ENCODE measurements at places on chromosomes 1 and 21.

DNA sequence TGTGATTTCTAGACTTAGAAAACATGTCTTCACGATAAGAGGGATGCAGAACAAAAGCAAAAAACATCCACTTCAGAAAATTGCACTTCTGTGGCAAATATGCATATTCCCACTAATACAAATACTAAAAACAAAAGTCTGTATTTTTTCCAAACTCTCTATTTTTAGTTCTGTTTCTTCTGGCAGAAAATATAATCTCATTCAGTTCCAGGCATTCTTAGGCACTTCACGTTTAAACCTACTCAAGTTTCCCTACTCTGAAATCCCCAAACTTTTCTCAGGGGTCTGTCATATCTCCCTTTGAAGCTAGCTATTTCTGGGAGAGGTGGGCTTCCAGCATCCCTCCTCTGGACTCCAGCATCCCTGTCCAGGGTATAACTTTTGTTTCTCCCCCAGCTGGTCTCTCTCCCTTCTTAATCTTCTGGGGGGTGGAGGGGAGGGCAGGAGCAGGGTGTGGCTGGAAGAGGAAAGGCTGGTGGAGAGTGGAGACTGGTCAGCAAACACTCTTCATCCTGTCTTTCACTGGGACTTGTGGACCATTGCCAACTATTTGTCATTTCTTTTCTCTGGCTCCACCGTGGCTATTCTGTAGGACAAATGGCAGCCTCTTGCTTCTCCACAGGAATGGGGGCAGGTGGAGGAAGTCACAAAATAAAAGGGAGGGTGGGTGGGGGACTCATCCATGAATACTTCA is 19.6 kb upstream of the NCF2 start:
- H3K4me1 ChIP-seq: peaks cover 37% of the 10 kb centered on the region
- peak overlapping the region; percentile 95 for H3K27ac ChIP-seq
- peak; percentile 60 for DNase-seq
- H3K27me3 ChIP-seq: no peaks in the 10 kb centered on the region
- no peak overlapping the region for H3K4me3 ChIP-seq

- H3K27ac ChIP-seq: peak overlapping the region; percentile 43
- H3K36me3 ChIP-seq: no peaks in the 10 kb centered on the region
- H3K4me3 ChIP-seq: no peak overlapping the region
Measured at GRCh38 chr1:106768077-106768476, 288.4 kb upstream of the PRMT6 start.

- peak within 1 kb of the TSS; percentile 56 for H3K4me3 ChIP-seq
- no peaks in the 10 kb centered on the region for H3K36me3 ChIP-seq
- peak; percentile 87 for DNase-seq
- peak within 1 kb of the TSS; percentile 81 for H3K27ac ChIP-seq
- H3K4me1 ChIP-seq: peaks cover 16% of the 10 kb centered on the region
Measured at GRCh38 chr1:159076438-159077119, at the start of gene AIM2. AIM2 (minus strand) TSS chr1:159076766; CDS start chr1:159073499, 3,267 bp downstream.

- H3K36me3 ChIP-seq: no peaks in the 10 kb centered on the region
- H3K4me3 ChIP-seq: no peak overlapping the region
- no peak for DNase-seq
- H3K4me1 ChIP-seq: no peaks in the 10 kb centered on the region
- H3K27ac ChIP-seq: no peak overlapping the region
Measured at GRCh38 chr1:57204091-57204490, 219.8 kb downstream of the DAB1 start.

- H3K4me3 ChIP-seq: no peak overlapping the region
- H3K27ac ChIP-seq: no peak overlapping the region
- no peak for DNase-seq
- peaks cover 10% of the 10 kb centered on the region for H3K4me1 ChIP-seq
- no peaks in the 10 kb centered on the region for H3K27me3 ChIP-seq
Measured at GRCh38 chr1:162145966-162146696, 76.6 kb downstream of the NOS1AP start.

DNA sequence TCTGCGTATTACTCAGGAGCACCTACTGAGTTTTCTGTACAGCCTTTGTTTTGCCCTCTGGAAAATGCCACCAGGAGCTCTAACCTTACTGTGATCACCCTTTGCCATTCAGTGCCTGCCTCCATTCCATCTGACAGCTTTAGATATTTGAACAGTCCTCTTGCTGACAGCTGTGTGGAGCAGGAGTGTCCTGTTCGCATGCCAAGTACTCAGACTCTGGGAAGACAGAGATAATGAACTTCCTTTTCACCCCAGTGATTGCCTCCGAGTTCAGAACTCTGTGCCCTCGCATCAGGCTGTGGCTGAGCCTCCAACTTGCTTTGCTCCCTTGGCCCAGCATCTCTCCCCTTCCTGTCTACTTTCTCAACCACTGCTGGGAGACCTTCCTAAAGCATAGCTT is 74.0 kb downstream of the CACNA1E start:
- no peaks in the 10 kb centered on the region for H3K4me1 ChIP-seq
- no peak overlapping the region for H3K4me3 ChIP-seq
- DNase-seq: no peak
- H3K27me3 ChIP-seq: no peaks in the 10 kb centered on the region
- no peak overlapping the region for H3K27ac ChIP-seq

DNA sequence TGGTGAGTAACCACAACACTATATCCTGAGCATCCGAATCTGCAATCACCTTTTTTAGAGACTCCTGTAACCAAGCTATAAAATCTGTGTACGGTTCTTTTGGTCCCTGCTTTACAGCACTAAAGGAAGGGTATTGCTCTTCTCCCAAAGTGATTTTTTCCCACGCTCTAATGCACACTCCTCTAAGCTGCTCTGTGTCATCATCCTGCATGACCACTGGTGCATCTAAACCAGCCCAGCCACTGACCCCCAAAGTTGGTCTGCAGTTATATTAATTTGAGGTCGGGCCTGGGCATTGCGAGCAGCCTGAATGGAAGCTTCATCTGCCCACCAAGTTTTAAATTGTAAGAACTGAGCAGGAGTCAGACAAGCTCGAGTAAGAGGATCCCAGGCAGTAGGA is 480.0 kb downstream of the PTPRU start:
- H3K36me3 ChIP-seq: no peaks in the 10 kb centered on the region
- no peaks in the 10 kb centered on the region for H3K27me3 ChIP-seq
- no peak overlapping the region for H3K27ac ChIP-seq
- no peak for DNase-seq
- H3K4me3 ChIP-seq: no peak overlapping the region

DNA sequence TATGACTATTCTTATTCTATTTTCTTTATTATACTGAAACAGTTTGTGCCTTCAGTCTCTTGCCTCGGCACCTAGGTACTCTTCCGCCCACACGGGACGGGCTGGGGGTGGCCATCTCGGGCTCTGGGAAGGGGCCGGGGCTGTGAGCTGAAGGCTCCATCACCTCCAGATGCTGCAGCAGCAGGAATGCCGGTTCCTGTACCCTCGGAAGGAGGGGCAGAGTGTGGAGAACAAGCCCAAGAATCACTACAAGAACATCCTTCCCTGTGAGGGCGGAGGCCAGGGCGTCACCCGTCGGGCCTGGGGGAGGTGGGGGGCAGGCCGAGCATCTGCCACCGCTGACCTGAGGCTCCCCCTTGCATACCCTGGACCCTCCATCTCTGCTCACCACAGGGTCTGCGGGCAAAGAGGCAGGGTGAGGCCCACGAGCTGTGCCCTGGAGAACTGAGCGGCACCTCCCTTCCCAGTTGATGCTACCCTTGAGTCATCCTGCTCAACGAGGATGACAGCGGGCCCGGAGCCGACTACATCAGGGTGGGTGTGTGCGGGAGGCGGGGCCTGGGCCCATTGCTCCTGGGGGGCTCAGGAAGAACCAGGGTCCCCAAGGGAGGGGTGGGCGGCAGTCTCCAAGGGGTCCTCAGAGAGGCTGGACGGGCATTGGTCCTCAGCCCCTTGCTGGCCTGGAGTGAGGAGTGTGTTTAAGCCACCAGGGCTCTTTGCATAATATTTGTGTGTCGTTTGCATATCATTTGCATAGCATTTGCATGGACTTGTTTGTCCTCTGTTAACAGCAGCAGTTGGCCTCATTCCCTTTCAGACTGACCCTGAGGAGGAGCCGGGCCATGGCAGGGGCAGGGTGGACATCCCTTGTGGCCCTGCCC is 7.5 kb downstream of the RNF223 start:
- peak; percentile 50 for DNase-seq
- H3K36me3 ChIP-seq: no peaks in the 10 kb centered on the region
- no peaks in the 10 kb centered on the region for H3K4me1 ChIP-seq
- H3K27ac ChIP-seq: no peak overlapping the region
- peaks cover under 1% of the 10 kb centered on the region for H3K27me3 ChIP-seq

GRCh38 chr21:24197923-24198322 is 1409.4 kb downstream of the MRPL39 start:
- DNase-seq: no peak
- H3K27me3 ChIP-seq: no peaks in the 10 kb centered on the region
- H3K4me1 ChIP-seq: no peaks in the 10 kb centered on the region
- no peak overlapping the region for H3K4me3 ChIP-seq

DNA sequence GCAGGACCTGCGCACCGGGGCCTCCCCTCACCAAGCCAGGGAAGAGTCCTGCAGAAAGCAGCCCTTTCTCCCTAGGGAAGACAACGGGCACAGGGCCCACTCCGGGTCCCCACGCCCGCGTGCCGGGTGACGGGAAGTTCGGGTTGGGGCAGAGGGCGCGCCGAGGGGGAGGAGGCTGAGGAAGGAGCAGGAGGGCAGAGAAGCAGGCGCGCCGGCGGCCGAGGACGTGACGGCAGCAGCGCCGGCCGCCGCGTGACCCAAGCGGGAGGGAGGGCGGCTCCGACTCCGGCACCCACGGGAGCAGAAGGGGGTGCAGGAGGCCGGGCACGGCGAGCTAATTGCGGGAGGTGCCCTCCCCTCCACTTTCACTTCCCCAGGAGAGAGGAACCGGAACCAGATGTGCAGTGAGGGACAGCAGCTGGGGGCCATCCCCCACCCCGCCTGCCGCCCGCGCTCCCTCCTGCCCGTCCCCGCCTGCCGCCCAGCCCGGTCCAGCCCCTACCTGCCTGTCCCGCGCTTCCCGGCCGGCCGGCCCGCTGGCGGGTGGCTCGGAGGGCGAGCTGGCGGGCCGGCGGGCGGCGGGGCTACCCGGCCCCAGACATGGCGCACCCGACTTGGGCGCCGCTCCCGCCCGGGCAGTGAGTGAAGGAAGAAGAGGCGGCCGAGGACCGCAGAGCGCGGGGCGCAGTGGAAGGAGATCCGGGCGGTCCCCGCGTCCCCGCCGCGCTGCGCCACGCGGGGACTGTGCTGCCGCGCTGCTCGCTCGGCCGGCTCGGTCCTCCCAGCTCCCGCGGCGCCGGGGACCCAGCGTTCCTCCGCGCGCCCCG is 510 bp downstream of the DENND4B start:
- H3K36me3 ChIP-seq: peaks cover 11% of the 10 kb centered on the region
- DNase-seq: peak; percentile 87
- no peaks in the 10 kb centered on the region for H3K27me3 ChIP-seq
- H3K4me3 ChIP-seq: peak overlapping the region; percentile 90

GRCh38 chr21:34526618-34527290 is 14.7 kb upstream of the KCNE1 start:
- H3K4me1 ChIP-seq: peaks cover 33% of the 10 kb centered on the region
- no peaks in the 10 kb centered on the region for H3K27me3 ChIP-seq
- H3K27ac ChIP-seq: peak overlapping the region; percentile 94
- H3K36me3 ChIP-seq: 0 out of 2 replicates have a peak, but pooled peaks cover 3% of the 10 kb centered on the region
- H3K4me3 ChIP-seq: peak overlapping the region; percentile 83

DNA sequence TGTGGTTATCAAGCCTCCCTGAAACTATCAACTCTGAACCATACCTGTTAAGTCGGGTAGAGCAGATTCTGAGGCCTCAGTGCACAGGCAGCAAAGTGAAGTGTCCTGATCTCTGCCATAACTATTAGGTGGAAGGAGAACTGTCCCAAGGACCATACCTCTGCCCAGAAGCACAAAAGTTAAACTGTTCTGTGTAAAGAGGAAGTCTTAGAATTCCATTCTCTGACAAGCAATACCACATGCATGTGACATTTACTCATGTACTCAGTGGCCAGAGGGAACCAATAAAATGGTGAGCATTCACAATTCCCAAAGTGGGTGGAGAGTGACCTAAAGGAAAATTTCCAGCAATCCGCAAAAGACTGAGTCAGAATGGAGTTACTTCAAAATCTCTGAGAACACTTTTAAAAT is 61.0 kb downstream of the TOR3A start:
- H3K27ac ChIP-seq: peak overlapping the region; percentile 98
- H3K36me3 ChIP-seq: peaks cover 8% of the 10 kb centered on the region
- peak; percentile 98 for DNase-seq

DNA sequence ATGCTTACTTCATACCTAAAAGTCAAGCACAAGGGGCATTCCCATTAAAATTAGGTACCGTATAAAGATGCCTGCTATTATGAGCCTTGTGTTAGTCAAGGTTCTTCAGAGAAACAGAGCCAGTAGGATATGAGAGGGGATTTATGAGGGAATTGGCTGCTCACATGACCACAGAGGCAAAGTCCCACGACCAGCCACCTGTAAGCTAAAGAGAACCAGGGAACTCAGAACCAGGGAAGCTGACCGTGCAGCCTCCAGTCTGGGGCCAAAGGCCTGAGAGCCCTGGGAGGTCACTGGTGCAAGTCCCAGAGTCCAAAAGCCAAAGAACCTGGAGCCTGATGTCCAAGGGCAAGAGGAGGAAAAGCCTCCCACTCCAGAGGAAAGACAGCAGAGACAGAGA is 20.0 kb downstream of the PIGM start:
- H3K27me3 ChIP-seq: no peaks in the 10 kb centered on the region
- no peaks in the 10 kb centered on the region for H3K36me3 ChIP-seq
- no peak for DNase-seq
- no peak overlapping the region for H3K4me3 ChIP-seq
- no peaks in the 10 kb centered on the region for H3K4me1 ChIP-seq
- no peak overlapping the region for H3K27ac ChIP-seq

DNA sequence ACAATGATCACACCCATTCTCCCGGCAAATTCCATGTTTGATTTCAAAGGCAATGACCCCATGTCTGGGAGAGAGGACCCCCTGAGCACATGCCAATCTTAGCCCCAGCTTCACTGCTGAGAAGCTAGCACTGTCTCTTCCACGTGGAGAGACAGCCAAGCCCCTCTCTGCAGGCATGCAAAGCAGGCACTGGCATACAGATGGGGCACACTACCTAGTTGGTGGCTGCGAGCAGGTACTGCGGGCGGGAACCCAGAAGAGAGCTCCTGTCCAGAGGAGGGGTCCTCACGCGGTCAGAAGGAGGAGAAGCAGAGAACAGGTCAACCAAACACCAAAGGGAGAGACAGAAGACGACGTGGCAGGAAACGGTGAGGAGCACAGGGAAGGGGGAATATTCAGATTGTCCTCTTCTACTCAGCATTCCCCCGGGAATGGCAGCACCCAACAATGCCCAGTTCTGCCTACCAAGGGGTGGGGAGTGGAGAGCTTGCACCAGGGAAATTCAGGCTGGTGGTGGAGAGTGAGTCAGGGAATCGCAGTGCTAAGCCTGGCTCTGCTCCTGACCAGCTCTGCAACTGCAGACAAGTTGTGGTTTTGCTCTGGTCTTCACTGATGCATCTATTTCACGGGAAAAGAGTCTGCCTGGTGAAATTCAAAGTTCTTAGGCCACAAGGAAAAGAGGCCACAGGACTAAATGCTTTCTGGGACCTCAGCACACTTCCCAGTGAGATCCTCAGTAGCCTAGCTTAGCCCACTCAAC is 48.1 kb upstream of the GOLT1A start:
- H3K27me3 ChIP-seq: no peaks in the 10 kb centered on the region
- H3K4me1 ChIP-seq: peaks cover 16% of the 10 kb centered on the region
- H3K27ac ChIP-seq: peak overlapping the region; percentile 55
- DNase-seq: peak; percentile 88
- no peak overlapping the region for H3K4me3 ChIP-seq

GRCh38 chr1:157622471-157622870 is 24.6 kb upstream of the FCRL4 start:
- H3K4me3 ChIP-seq: no peak overlapping the region
- no peak overlapping the region for H3K27ac ChIP-seq
- no peaks in the 10 kb centered on the region for H3K36me3 ChIP-seq
